Daoy (cell line): ENCODE measurements at places on chromosomes 12 and 14. TPM values are rescaled to one million over a fixed set of nuclear protein-coding genes. Genes with fewer than 3 reads are reported as not detected.
A peak's percentile ranks its signal among the peaks of the same experiment; 100 is the strongest.

- DNase-seq: no peak
Measured at GRCh38 chr12:12032260-12032791, 38.4 kb upstream of the BCL2L14 start.

GRCh38 chr14:79417961-79418360, 793.3 kb downstream of the DIO2 start:
- no peak for DNase-seq

GRCh38 chr14:96925422-96925821, 128.2 kb downstream of the VRK1 start:
- no peak for DNase-seq

GRCh38 chr12:116818341-116818856, 62.8 kb downstream of the HRK start:
- peak; percentile 53 for DNase-seq

- DNase-seq: no peak
Measured at GRCh38 chr14:82836256-82836950, 1302.8 kb upstream of the SEL1L start.

DNA sequence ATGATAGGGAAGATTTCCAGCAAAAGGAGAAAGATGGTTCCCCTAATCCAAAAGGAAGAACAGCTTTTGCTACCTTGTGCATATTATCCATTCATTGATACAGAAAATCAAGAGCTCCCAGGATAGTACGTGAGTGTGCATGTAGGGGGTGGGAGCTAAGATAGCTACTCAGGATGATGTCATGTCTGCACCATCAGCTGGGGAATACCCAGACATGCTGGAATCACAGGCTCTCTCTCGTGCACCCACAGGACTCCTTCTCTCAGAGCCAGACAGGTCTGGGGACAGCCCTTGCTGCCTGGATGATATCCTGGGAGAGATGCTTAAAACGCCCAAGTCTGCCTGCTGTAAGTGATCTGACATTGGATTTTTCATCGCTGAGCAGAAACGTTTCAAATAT, 38.9 kb downstream of the FOXN3 start:
- peak; percentile 78 for DNase-seq

DNA sequence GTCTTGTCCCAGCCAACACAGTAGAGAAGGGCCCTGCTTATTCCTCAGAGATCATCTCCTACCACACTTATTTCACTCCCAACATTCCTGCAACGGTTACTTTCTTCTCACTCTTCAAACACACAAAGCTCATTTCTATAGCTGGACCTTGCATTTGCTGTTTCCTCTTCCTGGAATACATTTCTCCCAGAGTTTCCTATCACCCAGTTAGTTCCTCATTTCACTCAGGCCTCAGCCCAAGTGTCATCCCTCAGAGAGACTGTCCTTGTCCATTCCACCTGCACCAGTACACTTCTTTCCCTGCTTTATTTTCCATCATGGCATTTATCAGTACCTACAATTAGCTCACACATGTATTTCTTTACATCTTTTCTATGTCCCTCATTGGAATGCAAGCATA, 14.7 kb upstream of the STK38L start:
- no peak for DNase-seq

DNA sequence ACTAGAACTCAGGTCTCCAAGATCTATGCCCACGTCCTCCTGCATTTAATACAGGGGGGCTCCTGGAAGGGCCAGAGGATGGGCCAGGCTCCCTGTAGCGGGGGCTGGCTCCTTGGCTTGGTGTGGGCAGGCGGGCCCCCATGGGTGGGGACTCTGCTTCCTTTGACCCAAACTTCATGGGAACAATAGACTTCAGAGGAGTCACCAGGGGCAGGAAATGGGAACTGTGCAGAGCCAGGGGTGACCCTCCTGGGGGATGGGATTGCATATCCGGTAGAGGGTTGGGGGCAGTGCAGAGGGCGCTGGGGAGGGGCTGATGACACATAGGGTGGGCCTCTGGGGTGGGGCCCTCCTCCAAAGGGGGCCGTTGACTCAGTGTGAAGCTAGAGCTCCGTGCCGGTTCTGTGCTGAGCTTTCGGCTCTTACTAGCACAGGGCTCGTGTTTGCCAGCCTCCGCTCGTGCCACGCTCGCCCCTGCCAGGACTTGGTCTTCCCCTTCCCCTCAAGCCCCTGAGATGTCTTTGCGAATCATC, 4.6 kb downstream of the TEAD4 start:
- peak; percentile 86 for DNase-seq

DNA sequence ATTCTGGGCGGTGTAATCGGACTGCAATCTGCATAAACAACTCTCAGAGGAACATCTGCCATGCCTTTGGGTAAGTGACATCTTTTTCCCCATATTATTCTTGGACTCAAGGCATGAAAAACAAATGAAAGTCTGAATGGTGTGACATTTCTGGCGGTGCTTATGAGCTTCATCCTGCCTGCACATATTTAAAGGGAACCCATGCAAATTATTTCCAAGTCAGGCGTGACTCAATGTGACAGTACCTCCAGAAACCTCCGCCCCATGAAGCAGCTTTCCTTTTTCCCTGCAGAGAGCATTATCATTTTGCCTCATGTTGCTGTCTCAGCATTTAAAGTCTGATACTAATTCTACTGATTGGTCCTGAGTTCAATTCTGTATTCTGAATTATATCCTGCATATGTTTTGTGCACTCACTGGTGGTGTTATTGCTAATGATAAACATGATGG, 585.4 kb downstream of the SNAPC1 start:
- DNase-seq: no peak

DNA sequence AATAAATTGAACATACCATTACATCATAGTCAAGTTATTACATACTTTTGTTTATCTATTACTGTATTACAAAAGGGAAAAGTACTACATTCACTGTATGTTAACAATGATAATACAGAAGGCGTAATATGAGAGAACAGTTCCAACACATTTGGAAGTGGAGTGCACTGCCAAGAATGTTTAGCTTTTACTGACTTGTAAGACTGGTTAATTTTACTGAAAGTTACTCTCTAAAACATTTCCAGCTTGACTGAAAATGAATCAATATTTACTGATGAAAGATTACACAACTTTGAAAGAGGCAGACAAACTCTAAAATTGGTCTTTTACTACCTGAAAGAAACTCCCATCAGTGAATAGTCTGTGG, 728.5 kb downstream of the FSCB start:
- DNase-seq: no peak

DNA sequence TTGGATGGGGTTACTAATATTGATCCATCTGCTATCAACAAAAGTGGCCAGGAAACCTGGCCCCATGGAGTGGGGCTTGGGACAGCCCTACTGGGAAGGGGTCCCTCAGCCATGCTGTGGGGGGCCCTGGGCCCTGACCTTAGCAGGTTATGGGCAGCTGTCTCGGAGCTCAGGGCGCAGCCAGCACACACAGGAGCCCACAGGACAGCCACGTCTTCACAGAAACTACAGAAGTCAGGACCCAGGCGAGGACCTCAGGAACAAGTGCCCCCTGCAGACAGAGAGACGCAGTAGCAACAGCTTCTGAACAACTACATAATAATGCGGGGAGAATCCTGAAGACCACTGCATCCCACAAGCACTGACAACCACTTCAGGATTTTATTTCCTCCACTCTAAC, 11.9 kb upstream of the FKBP11 start:
- no peak for DNase-seq

DNA sequence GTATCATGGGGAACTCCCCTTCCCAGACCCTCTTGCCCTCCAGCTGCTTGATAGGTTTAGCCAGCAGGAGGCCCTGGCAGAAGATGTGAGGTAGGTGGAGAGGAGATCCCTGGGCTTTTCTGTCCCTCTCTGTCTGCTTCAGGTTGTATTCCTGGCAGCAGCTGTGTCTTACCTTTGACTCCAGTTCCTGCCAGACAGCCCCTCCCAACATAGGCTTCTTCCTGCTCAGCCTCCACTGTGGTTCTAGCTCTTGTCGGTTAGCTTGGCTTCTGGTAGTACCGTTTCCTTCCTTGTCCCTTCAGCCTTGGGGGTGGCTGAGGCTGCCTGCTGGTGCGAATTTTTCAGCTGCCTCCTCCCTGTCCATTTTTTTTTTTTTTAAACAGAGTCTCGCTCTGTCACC, 215.7 kb upstream of the CRY1 start:
- no peak for DNase-seq

DNA sequence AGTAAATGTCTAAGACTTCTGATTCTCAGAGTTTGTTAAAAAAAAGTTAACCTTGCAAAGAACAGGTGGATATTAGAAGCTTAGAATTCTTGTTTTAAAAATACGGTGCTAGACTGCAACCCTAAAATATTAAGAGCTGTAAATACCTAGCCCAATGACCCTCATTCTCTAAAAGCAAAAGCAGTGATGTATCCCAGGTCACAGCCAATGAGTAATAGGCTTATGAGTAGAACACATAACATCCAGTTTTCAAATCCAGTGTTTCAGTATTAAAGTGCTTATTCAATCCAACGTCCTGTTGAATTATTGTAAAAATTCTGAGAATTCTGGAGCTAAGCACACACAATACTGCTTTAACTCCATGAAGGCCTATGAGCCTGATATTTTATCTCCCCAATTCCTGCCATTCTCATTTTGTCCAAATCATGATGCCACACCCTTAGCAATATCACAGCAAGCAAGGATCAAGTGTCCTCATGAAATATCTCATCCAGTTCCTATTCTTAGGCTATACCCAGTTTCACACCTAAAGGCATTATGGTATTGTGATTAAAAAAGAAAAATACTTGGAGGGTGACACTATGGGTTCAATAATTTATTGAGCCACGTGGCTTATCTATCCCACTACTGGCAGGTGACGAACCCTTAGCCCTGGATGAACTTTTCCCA, 15.3 kb upstream of the ARID4A start:
- DNase-seq: no peak

- DNase-seq: no peak
Measured at GRCh38 chr12:105812366-105812765, 326.4 kb downstream of the NUAK1 start.

- DNase-seq: no peak
Measured at GRCh38 chr12:65799331-65799730, 25.0 kb upstream of the HMGA2 start.

- no peak for DNase-seq
Measured at GRCh38 chr12:51829011-51829481, 19.5 kb downstream of the FIGNL2 start.

DNA sequence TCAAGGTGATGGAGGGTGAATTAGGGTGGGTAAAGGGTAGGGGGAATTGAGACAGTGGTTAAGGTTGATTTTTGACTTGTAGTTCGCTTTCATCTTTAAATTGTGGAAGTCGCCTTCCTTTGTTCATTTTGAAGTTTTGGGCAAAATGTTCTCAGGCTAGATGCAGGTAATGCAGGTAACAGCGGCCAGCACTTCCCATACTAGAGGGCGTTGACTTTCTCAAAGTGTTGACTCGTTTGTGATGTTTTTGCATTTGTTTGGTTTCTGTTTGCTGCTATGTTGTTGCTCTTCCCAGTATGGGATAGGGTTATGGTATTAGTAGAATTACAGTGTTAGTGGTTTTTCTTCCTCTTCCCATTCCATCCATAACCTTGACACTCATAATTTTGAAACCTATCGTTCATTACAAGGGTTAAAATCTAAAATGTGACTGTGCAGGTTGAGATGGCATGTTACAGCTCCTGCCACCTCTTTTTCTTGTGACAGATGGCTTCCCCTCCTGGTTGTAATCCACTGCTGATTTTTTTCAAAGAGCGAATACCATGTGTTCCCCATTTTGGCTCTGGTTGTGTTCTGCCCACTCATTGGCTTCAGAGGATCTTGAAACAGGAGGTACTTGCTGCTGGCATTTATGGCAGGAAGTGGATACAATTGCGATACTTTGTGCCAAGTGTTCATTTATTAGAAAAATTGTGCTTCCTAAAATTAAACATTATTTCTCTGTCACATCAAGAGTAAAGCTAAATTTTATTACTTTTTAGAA, 57.1 kb downstream of the ERC1 start:
- peak; percentile 21 for DNase-seq

GRCh38 chr14:74881431-74882102, at the start of gene DLST:
TSS of gene DLST (plus strand) at chr14:74881916. CDS start at chr14:74881954, 38 bp downstream.
- peak; percentile 93 for DNase-seq

DNA sequence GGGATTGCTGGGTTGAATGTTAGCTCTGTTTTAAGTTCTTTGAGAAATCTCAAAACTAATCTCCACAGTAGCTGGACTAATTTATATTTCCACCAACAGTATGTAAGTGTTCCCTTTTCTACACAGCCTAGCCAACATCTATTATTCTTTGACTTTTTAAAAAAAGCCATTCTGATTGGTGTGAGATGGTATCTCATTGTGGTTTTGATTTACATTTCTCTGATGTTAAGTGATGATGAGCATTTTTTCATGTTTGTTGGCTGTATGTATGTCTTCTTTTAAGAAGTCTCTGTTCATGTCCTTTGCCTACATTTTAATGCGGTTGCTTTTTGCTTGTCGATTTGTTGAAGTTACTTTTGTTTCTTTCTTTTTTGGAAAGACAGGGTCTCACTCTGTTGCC, 301.1 kb upstream of the OR4E1 start:
- DNase-seq: no peak

GRCh38 chr14:27242874-27243273, 645.0 kb upstream of the NOVA1 start:
- DNase-seq: no peak

GRCh38 chr14:49584058-49584457, 2.1 kb downstream of the RPS29 start:
- DNase-seq: no peak

GRCh38 chr14:85466678-85467077, 63.3 kb upstream of the FLRT2 start:
- peak; percentile 13 for DNase-seq

KRT73 gene
- total RNA-seq: not detected in 2 replicates

TM7SF3 gene
- total RNA-seq: 66.8 and 69.4 TPM in 2 replicates

TSPAN11 gene
- 0.15 TPM in 1 of 2 replicates, not detected in the other for total RNA-seq

HHIPL1 gene
- total RNA-seq: 1.2 and 2.5 TPM in 2 replicates

DDX54 gene
- total RNA-seq: 60.1 and 78.5 TPM in 2 replicates

MYH6 gene
- not detected in 2 replicates for total RNA-seq

FGF23 gene
- total RNA-seq: not detected in 2 replicates

CCDC77 gene
- total RNA-seq: 34.8 and 56.1 TPM in 2 replicates

RPGRIP1 gene
- total RNA-seq: not detected in 2 replicates

TIMELESS gene
- 10.4 and 14.1 TPM in 2 replicates for total RNA-seq
